ENCODE measurements at places on chromosomes 4 and X.

DNA sequence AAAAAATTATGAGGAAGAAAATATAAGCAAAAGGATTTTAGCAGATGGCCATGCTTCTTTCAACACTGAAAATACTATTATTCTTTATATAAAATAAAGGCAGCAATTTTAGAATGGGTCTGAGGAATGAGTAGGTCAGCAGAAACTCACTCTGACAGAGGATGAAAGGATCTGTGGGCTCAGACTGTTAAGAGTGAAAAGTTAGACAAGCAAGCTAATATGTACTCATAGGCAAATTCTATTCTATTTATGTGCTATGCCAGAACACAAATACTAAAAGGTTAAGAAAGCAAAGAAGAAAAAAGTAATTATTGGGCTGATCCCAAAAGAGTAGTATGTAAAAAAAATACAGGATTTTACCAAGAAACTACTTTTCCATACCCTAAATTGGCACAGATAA lies 13.9 kb downstream of the LCORL start:
- no peak for DNase-seq

- DNase-seq, result no peak
Observed at GRCh38 chrX:24229400-24229879, 79.9 kb downstream of the ZFX start.

DNA sequence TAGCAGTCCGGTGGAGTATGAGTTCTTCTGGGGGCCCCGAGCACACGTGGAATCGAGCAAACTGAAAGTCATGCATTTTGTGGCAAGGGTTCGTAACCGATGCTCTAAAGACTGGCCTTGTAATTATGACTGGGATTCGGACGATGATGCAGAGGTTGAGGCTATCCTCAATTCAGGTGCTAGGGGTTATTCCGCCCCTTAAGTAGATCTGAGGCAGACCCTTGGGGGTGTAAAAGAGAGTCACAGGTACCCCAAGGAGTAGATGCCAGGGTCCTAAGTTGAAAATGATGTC lies 852 bp downstream of the MAGEH1 start:
- no peak for DNase-seq

- DNase-seq, result no peak
Observed at GRCh38 chr4:72966652-72967051, 102.9 kb downstream of the COX18 start.

DNA sequence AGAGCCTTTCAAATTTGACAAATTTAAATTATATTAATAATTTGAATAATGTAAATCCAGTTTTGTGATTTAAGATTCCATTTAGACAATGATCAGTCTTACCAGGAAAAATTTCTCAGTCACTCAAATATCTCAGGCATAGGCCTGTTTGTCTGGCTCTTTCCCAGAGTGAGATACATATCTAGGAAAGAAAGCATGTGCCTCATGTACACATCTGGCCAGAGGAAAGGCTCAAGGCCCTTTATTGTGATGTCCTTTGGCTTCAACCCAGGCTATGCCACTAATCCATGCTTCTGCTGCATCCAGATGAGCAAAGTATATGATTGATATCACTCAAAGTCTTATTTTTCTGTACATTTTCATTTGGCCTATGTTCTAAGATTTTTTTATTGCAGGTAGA lies 473.3 kb upstream of the ADGRL3 start:
- DNase-seq, result no peak

DNA sequence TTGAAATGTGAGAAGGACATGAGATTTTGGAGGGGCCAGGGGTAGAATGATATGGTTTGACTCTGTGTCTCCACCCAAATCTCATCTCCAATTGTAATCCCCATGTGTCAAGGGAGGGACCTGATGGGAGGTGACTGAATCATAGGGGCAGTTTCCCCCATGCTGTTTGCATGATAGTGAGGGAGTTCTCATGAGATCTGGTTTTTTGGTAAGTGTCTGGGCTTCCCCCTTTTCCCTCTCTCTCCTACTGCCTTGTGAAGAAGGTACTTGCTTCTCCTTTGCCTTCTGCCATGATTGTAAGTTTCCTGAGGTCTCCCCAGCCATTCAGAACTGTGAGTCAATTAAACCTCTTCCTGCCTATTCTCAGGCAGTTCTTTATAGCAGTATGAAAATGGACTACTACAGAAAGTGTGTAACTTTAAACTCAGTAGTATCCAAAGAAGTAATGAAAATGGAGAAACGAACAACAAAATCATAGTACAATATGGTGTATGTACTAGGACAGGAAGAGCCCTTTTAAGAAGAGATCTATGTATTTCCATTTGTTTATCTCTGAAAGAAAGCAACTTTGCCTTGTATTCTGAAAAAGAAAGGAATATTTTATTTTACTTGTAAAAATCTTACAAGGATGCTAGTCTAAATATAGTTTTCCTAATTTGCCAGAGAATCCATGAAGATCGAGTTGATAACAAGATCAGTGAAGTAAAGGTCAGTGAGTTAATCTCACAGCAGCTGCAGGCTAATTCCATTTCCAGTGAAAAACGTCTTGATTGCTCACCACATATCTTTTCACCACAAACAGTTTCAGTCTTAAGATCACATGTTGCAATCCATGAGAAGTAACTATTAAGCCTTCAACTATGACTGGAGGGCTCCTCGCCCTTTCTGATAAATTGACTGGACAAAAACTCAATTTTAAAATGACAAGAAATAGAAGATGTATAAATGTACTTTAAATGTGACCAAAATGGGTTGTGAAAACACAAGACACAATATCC lies 20.5 kb downstream of the PKD2 start:
- DNase-seq, result peak; percentile 85

GRCh38 chr4:113781439-113782040 lies 20.0 kb upstream of the CAMK2D start:
- peak; percentile 14 for DNase-seq

DNA sequence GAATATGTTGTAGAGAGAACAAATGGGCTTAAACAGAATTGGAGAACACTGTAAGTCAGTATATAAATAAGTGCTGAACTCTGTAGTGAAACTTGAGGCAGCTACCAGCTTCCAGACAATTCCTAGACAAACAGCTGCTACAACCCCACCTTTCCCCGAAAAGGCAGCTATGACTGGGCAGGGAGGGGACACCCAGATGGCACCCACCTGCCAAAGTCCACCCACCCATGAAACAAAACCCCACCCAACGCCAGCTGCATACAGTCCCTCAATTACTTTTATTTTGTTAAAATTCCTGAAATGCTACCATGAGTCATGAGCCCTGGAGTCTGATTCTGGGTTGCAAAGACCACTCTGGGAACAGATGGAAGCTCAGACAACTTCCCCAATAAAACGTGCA lies 24.4 kb downstream of the RELL1 start:
- peak; percentile 57 for DNase-seq

- no peak for DNase-seq
Observed at GRCh38 chrX:40155589-40156469, 58.1 kb upstream of the BCOR start.

Measured in AG08395 (cell line).